Amniotic stem cell (primary cell): ENCODE measurements at places on chromosomes 5 and 9.

DNA sequence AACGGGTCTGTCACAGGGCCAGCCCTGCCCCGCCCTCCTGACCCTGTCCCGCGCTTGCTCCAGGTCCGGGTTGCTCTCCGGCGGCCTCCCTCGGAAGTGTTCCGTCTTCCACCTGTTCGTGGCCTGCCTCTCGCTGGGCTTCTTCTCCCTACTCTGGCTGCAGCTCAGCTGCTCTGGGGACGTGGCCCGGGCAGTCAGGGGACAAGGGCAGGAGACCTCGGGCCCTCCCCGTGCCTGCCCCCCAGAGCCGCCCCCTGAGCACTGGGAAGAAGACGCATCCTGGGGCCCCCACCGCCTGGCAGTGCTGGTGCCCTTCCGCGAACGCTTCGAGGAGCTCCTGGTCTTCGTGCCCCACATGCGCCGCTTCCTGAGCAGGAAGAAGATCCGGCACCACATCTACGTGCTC is 4.2 kb downstream of the B4GALT7 start:
- no peak for DNase-seq

DNA sequence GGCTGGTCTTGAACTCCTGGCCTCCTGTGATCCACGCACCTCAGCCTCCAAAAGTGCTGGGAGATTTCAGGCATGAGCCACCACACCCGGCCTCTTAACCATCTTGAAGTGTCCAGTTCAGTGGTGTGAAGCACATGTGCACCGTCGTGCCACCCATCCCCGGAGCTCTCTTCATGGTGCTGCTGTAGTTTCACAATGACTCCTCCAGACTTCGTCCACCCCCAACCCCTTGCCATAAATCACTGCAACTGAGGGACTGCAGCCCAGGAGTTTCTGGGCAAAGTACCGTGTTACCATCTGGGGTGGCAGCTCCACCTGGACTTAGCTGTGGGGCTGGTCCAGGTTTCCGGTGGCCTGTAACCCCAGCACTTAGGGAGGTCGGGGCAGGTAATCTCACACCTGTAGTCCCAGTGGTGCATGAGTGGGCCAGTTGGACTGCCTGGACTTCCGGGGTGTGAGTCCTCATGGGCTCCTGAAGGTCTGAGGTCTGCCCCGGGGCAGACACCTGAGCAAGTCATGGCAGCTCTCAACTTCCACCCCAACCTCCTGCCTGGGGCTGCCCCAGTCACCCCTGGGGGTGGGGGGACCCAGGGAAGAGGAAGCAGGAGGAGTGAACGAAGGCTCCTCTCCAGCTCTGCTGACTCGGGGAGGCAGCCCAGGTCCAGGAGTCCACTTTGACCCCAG is 6.6 kb upstream of the N4BP3 start:
- DNase-seq: no peak

DNA sequence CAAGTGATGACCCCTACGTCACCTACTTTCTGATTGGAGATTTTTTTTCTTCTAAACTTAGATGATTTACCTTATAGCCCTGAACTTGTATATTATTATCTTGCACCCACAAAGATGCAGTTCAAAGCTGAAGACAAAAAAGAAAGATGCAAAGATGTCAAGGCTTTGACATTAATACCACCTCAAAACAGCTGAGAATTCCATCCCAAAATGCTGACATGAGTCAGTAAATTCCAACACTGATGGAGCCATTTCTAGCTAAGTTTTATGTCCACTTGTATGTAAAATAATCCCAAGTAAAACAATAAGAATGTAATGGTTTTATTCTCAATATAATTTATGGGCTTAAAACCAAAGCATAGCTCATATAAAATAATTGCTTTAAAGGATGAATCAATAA is 91.5 kb upstream of the CDH9 start:
- DNase-seq: no peak

DNA sequence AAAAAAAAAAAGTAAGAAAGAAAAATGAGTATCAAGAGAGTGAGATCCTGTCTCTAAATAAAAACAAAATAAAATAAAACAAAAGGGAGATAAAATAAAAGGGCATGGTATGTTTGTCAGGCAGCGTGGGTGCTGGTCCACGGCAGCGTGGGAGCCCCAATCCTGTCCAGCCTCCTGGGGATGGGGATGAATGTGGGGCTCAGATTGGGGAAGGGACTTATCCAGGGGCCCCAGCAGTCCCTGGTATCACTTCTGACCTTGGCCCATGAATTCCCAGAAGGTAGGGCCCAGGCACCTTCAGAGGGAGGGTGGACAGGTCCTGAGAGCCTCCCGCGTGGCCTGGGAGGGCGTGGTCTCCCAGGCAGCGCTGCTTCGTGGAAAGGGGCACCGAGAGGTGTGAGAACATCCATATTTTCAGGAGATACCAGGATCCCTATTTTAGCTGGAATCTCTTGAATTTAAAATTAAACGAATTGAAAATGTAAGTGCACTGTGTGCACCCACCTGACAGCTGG is 71.2 kb downstream of the ZNF354C start:
- DNase-seq: no peak

DNA sequence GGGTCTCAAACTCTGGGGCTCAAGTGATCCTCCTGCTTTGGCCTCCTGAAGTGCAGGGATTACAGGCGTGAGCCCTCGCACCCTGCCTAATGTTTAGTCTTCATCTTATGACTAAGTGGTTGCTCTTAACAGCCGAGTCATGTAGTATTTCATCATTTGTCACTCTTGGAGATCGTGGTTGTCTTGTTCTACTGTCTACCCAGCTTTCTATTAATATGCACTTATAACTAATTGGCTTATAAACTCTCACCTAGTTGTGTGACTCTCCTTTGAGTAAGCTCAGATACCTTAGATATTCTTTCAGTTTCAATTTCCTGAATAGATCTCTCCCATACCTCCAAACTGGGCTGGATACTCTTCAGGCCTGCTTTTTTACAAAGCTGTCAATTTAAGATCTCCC is 19.9 kb downstream of the SLC44A1 start:
- no peak for DNase-seq

- DNase-seq: no peak
Observed at GRCh38 chr5:68419637-68420452, 204.3 kb downstream of the PIK3R1 start.

DNA sequence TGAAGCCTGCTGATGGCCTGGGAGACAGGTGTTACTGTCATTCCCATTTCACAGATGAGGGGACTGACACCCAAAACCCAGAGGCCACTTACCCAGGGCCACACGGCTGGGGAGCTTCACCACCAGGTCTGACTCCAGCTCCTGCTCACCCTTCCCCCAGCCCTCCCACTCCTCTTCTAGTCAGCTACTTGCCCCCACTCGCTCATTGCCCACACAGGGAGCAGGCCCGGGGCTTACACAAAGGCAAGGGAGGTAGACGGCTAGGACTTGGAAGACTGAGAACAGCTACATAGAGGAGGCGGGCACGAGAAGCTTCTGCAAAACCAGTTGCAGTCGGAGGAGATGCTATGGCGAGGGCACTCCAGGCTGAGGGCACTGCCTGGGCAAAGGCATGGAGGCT is 21.3 kb downstream of the LMX1B start:
- no peak for DNase-seq
